ENCODE measurements at places on chromosomes 5 and 9.

- no peak for DNase-seq
Observed at GRCh38 chr5:157842185-157842584, 16.8 kb downstream of the CLINT1 start.

DNA sequence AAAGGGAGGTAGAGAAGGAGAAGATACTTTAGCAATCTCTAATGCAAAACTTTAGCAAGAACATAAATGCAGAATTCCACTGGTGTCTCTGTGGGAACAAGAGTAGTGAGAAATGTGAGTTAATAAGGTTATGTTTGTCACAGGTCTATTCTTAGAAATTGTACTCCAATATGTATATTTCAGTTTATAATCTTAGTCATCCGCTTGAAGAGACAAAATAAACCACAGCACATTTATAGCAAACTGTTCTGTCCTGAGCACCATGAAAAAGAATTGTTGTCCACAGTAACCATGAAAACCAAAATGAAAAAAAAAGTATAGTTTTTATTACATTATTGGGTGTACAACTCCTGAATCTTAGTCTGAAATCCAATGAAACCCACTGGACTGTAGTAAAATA lies 93.6 kb upstream of the TSLP start:
- no peak for DNase-seq

DNA sequence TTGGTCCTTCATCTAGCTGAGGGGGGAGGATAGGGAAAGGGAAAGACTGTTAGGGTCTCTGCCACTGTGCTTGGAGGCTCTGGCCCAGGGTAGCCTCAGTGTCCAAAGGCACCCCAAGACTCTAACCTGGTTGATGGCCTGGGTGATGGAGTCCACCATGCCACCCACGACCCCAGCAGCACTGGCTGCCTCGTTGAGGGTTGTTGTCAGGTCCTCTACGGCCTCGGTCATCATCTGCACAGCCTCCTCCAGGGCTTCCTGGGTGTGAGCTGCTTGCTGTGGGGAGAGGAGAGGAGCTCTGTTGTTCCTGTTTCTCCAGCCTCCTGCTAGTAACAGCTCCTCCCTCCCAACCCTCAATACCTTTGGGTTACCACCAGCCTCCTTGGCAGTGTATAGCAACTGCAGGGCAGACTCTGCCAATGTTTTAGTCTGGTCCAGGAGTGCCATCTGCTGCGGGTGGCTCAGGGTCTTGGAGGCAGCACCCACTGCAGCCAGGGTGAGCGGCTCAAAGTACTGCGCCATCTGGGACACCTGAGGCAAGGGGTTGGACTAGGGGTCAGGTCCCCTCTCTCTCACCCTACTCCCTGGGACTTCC lies 16.2 kb upstream of the TPM2 start:
- DNase-seq: no peak

- no peak for DNase-seq
Observed at GRCh38 chr5:37989884-37990283, 150.0 kb upstream of the GDNF start.

DNA sequence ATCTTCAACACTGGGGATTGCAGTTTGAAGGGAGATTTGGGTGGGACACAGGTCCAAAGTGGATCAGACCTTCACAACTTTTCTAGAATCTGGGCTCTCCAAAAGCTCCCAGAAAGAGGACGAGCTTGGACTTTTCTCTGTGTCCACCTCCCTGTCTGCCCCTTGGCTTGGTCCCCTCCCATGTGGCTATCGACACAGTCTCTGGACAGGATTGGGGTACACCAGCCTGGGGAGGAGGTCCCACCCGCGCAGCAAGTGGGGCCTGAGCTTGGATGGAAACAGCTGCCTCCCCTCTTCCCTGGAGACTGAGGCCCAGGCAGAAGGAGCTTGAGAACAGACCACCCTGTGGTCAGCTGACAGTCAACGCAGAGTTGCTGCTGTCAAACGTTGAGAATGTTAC lies 84.6 kb upstream of the FCN1 start:
- no peak for DNase-seq

DNA sequence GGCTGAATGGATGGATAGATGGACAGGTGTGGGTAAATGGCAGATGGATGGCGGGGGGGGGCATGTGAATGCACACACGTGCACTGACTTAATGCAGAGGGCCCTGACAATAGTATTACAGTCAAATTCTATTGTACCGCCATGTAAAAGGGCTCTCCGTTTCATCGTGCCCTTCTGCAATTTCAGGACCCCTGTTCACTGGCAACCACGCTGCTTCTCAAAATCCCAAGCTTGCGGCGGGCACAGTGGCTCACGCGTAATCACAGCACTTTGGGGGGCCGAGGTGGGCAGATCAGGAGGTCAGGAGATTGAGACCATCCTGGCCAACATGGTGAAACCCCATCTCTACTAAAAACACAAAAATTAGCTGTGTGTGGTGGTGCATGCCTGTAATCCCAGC lies 211.4 kb downstream of the BNC2 start:
- DNase-seq: no peak

DNA sequence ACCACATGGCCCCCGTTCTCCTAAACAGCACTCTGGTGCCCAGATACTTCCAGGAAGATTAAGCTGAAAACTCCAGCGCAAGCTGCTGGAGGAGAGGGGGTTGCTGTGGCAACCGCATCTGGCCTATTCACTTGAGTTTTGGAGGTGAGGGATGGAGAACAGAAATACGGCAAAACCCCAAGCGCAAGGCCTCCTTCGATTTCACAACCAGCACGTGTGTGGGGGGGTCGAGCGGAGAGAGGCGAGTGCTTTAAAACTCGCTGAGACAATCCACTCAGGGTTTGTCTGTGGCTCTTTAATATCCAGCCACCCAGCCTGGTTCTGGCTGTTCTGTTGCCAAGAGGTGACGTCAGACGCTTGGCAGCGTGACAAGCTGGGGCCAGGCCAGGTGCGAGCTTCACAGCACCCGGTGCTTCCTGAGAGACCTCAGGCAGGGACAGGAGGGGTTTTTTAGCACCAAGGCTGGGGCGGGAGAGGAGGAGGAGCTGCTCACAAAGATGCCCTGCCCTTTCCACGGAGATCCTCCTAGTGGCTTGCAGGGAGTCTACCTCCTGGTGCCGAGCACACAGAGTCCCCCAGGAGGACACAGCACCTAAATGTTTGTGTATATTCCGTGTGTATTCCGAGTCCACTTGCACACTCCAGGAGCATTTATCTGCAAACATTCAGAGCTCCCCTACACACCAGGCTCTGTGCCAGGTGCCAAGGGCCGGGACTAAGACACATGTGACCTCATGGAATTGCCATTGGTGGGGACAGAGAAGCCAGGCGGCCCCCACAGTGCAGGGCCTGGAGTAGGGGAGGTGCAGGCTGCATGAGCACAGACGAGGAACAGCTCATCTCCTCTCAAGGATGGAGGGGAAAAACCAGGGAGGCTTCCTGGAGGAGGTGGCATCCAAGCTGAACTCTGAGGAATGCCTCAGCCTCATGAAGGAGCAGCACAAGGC lies 194.6 kb downstream of the OLFM1 start:
- DNase-seq: peak; percentile 85

- DNase-seq: no peak
Observed at GRCh38 chr9:73370053-73370452, 218.4 kb downstream of the ANXA1 start.

GRCh38 chr9:76691517-76692313 lies 72.5 kb upstream of the PCA3 start:
- peak; percentile 30 for DNase-seq

DNA sequence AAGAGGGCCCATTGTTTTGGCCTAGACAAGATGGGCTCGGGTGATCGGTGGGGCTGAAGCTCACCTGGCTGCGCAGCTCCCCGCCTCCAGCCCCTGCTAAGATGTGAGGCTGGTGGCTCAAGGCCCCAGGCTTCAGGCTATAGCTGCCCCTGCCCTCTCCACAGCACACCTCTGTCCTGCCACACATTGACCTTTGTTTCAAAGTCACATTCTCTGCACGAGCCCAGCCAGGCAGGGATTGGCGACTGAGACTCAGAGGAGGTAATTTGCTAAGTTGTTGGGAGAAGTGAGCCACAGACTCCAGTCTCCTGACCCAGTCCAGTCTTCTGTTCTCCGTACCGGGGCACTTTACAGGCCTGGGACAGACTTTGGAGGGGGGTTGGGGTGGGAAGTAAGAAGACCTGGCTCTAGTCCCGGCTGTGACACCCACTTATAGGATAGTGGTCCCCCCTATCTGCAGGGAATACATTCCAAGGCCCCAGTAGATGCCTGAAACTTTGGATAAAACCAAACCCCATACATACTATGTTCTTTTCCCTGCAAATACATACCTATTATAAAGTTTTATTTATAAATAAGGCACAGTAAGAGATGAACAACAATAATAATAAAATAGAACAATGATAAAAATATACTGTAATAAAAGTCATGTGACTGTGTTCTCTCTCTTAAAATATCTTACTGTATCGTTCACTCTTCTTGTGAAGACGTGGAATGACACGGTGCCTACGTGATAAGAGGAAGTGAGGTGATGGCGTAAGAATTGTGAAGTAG lies 13.3 kb downstream of the PDGFRB start:
- no peak for DNase-seq

DNA sequence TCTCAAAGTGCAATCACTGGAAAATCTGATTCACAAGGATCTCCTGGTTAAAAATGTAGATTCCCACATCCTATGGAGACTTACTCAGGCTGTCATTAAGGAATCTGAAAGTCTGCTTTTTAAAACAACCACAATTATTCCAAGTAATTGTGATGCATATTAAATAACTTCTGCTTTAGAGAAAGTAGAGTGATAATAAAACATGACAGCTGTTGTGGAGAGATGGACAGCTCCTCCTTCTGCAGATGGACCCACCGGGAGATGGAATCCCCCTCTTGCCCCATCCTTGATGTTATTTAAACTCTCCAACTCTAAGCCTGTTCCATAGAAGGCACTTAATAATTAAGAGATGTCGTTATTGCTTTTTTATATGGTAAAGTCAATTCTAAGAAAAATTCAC lies 802.2 kb downstream of the CDH12 start:
- no peak for DNase-seq

- DNase-seq: no peak
Observed at GRCh38 chr9:103215197-103215596, 220.1 kb downstream of the CYLC2 start.

DNA sequence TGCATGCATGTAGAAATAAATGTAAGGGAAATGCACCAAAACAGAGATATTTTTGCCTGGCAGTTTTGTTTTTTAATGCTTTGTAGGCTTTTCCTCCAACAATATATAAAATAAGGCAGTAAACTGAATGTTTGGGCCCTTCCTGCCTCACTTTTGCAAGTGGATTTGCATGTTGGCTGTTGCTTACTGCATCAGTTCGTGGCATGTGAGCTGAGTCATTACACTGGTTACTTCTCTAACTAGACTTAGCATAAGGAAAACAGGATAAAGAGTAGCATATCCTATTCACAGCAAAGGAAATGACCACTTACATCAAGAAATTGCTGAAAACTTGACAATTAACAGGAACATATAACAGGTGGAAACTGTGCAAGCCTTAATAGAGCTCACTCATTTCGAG lies 113.4 kb downstream of the TLE1 start:
- DNase-seq: no peak

DNA sequence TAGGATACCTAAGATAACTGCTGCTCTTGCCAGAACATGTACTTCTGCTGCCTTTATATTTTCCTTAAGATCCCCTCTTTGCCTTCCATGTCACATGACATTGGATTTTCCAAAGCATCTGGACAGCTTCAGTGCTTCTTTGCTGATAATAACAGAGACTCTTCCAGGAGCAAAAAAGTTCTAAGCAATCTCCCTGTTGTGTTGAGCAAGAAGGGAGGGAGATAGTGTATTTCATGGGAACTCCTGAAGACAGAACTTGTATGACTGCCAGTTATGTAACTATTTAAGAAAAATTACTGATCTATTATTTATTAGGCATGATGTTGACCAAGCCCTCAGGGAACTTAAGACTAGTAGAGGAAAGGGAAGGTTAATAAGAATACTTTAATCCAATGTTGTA lies 454.7 kb downstream of the SPATA31D1 start:
- DNase-seq: no peak

DNA sequence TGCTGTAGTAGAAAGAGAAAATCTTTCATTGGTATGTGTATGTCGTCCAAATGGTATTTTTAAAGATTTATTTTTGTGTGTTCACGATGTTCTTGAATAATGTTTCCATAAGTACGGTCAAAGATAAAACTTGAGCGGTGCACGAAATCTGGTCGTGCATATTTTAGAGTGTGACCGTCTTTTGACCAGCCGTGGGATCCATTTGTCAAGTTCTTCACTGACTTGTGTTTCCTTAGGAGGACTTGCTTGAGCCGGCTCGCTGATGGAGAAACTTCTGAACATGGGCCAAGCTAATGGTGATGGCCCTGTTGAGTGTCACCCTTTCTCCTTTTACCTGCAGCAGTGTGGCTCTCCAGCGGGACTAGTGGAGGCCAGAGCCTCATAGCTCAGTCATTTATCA lies 11.1 kb upstream of the STC2 start:
- no peak for DNase-seq

DNA sequence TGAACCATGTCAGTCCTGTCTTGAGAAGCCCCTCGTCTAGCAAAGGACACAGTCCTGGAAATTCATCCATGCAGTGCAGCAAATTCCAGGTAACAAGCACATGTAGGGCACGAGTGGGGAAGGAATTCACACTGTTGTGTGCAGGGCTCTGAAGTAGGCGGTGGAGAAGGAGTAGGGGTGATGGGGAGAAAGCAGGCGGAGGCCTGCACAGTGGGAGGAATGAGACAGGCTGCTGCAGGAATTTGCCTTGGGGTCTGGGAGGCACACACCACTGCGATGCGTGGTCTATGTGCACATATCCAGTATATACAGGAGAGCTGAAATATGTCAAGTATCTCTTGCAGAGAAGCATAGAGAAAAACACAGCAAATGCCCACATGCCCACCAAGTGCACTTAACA lies 249.2 kb upstream of the IRX2 start:
- DNase-seq: no peak

GRCh38 chr9:84173961-84174360 lies 166.6 kb downstream of the SLC28A3 start:
- no peak for DNase-seq

DNA sequence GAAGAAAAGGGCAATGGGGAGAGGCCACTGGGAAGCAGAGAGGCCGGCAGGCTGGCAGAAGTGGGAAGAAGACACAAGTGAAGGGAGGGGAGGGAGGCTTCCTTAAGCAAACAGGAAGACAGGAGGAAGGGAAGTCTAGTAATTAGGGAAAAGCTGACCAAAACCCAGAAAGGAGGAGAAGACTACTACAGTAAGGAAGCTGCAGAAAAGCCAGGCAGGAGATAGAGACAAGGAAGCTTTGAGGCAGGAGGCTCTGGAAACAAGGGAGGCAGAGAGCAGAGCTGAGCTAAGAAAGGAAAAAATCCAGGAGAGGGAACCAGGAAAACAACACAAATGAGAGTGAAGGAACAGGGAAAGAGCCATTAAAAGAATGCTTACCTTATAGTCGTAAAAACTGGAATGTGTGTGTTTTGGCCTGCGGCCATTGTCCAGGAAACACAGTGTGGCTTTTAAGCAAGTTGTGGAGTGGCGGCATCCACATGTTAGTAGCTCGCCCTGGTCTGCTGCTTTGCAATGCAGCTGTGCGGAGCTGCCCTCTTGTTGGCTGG lies 317.1 kb upstream of the CLINT1 start:
- DNase-seq: no peak

Data from C1 segment of cervical spinal cord (tissue), 14 donors.